ENCODE measurements at places on chromosomes 13 and 19. TPM values are rescaled to one million over a fixed set of nuclear protein-coding genes. Genes with fewer than 3 reads are reported as not detected.
A peak's percentile ranks its signal among the peaks of the same experiment; 100 is the strongest.

DNA sequence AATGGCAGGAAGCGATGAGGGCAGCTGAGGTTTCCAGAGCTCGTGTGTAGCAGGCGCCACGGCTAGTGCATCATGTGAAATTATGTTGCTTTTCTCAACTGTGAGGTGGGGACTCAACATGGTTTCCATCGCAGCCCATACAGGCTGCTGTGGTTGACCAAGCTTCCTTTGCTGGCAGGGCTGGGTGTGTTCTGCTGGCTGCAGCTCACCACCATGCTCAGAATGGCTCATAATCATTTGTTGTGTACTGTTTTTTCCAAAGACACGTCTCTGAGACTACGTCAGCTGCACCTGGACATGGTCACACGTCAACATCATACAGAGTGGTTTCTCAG, 16.1 kb upstream of the RASA3 start:
- H3K27ac ChIP-seq = no peak overlapping the region
- no peak overlapping the region for H3K4me3 ChIP-seq
- no peak for DNase-seq

DNA sequence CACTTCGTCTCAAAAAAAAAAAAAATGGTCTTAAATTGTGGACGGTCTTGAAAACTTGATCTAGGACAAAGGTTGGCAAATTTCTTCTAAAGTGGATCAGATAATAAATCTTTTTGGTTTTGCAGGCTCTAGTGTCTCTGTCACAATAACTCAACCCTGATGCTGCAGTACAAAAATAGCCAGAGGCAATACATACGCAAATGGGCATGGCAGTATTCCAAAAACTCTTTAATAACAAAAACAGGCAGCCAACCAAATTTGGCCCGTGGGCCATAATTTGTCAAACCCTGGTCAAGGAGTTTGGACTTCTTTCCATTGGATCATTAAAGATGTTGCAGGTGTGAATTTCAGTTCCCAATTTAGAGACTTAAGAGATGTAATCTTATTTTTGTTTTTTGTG, 93.5 kb upstream of the MRI1 start:
- peaks cover 74% of the 10 kb centered on the region for H3K27me3 ChIP-seq
- no peak overlapping the region for H3K27ac ChIP-seq
- H3K36me3 ChIP-seq = no peaks in the 10 kb centered on the region
- H3K4me3 ChIP-seq = no peak overlapping the region
- no peaks in the 10 kb centered on the region for H3K4me1 ChIP-seq

Gene CYP2S1
- 6.8 TPM for total RNA-seq

- no peaks in the 10 kb centered on the region for H3K4me1 ChIP-seq
- no peaks in the 10 kb centered on the region for H3K36me3 ChIP-seq
- H3K27ac ChIP-seq = no peak overlapping the region
- peak; percentile 24 for DNase-seq
- no peak overlapping the region for H3K4me3 ChIP-seq
Observed at GRCh38 chr19:1837625-1838105, 10.6 kb downstream of the REXO1 start.

Gene CCL25
- not detected for total RNA-seq

DNA sequence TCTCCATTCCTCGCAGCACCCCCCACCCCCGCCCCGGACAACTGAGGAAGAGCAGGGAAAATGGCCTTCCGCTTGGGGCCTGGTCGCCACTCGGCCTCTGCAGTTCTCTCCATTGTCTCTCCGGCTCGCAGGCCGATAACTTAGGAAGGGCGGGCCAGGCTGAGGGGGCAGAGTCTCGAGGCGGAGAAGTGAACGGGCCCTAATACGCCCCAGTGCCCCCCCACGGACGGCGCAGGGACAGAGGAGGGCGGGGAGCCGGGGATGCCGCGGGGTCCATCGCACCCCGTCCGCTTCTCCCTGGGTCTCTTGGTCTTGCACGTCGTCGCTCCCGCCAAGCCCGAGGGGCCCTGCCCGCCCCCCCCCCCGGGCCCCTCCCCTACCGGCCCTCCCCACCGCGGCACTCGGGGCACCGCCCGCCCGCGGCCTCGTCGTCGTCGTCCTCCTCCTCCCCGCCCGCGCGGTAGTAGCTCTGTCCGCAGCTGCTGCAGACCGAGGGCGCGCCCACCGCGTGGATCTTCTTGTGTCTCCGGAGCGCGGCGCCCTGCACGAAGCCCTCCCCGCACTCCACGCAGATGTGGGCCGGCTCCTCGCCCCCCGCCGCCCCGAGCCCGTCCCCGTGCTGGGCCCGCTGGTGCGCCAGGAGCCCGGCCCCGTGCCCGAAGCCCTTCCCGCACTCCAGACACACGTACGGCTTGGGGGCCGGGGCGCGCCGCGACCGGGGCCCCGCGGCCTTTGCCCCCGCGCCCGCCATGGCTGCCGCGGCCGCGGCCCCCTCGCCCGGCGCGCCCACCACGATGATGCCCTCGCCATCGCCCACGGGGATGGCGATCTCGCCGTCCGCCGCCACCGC, 33.2 kb downstream of the ZNF787 start:
- H3K27ac ChIP-seq = no peak overlapping the region
- no peak overlapping the region for H3K4me3 ChIP-seq
- no peaks in the 10 kb centered on the region for H3K36me3 ChIP-seq
- no peaks in the 10 kb centered on the region for H3K27me3 ChIP-seq
- peaks cover 29% of the 10 kb centered on the region for H3K4me1 ChIP-seq

Gene UHRF1
- 48.9 TPM for total RNA-seq

Gene CEACAM6
- 468 TPM for total RNA-seq

- H3K36me3 ChIP-seq = no peaks in the 10 kb centered on the region
- H3K4me1 ChIP-seq = peaks cover 10% of the 10 kb centered on the region
- peak overlapping the region; percentile 65 for H3K27ac ChIP-seq
- H3K27me3 ChIP-seq = no peaks in the 10 kb centered on the region
- DNase-seq = peak; percentile 62
Observed at GRCh38 chr19:47790398-47790814, 11.9 kb downstream of the SELENOW start.

Gene FAM124A
- not detected for total RNA-seq

Gene ZNF90
- 4.2 TPM for total RNA-seq

GRCh38 chr19:8526345-8527091, 12.6 kb upstream of the ZNF414 start:
- peak overlapping the region; percentile 66 for H3K4me3 ChIP-seq
- H3K36me3 ChIP-seq = no peaks in the 10 kb centered on the region
- peak overlapping the region; percentile 81 for H3K27ac ChIP-seq
- H3K27me3 ChIP-seq = no peaks in the 10 kb centered on the region

DNA sequence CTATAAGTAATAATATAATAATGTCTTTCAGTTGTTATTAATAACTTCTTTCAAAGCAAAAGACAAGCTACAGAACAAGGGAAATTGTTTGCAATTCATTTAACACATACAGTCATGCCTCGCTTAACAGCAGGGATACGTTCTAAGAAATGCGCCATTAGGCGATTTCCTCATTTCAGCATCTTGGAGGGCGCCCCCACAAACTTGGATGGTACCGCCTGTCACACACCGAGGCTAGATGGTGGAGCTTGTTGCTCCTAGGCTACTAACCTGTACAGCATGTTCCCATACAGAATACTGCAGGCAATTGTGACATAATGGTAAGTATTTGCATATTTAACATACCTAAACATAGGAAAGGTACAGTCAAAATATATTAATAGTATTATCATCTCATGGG, 8.2 kb upstream of the ANKRD10 start:
- no peaks in the 10 kb centered on the region for H3K4me1 ChIP-seq
- peaks cover 20% of the 10 kb centered on the region for H3K27me3 ChIP-seq
- no peak overlapping the region for H3K4me3 ChIP-seq
- no peak for DNase-seq

Gene CEACAM16
- total RNA-seq = not detected

Gene KCNRG
- not detected for total RNA-seq

- no peak overlapping the region for H3K4me3 ChIP-seq
- no peaks in the 10 kb centered on the region for H3K36me3 ChIP-seq
- H3K27ac ChIP-seq = no peak overlapping the region
- no peaks in the 10 kb centered on the region for H3K4me1 ChIP-seq
- no peak for DNase-seq
Observed at GRCh38 chr19:13717194-13717643, 47.1 kb upstream of the MRI1 start.

Gene SIGLEC6
- total RNA-seq = not detected

DNA sequence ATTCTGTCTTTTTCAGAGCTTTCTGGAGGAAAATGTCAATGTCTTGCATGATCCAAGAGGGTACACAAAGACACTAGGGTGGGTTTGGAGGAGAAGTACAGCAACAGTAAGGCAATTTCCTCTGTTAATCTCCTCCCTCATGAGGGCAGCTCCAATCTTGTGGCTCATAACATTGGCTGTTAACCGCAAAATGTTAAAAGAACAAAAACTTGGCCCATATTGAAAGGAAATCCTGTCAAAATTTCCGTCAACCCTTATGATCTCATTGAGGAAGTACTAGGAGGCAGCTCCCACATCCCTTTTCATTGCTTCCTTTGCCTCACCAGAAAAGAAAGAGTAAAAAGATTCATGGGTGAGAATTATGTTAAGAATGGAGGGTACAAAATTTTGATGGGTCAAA, 11.6 kb downstream of the OXGR1 start:
- no peak overlapping the region for H3K4me3 ChIP-seq
- no peaks in the 10 kb centered on the region for H3K36me3 ChIP-seq
- H3K27ac ChIP-seq = no peak overlapping the region

Gene ATP4B
- total RNA-seq = not detected

GRCh38 chr19:9939301-9939913, 3.1 kb upstream of the OLFM2 start:
- DNase-seq = no peak
- peaks cover 41% of the 10 kb centered on the region for H3K27me3 ChIP-seq
- H3K4me3 ChIP-seq = no peak overlapping the region
- no peaks in the 10 kb centered on the region for H3K4me1 ChIP-seq

- DNase-seq = no peak
- no peak overlapping the region for H3K27ac ChIP-seq
- H3K27me3 ChIP-seq = no peaks in the 10 kb centered on the region
- no peaks in the 10 kb centered on the region for H3K4me1 ChIP-seq
- no peak overlapping the region for H3K4me3 ChIP-seq
- H3K36me3 ChIP-seq = no peaks in the 10 kb centered on the region
Observed at GRCh38 chr13:73894995-73895571, 239.1 kb downstream of the KLF12 start.

Gene GDF15
- total RNA-seq = 17.2 TPM

Gene PSG3
- total RNA-seq = not detected

Gene STOML3
- total RNA-seq = not detected

Gene ANGPTL8
- total RNA-seq = not detected

DNA sequence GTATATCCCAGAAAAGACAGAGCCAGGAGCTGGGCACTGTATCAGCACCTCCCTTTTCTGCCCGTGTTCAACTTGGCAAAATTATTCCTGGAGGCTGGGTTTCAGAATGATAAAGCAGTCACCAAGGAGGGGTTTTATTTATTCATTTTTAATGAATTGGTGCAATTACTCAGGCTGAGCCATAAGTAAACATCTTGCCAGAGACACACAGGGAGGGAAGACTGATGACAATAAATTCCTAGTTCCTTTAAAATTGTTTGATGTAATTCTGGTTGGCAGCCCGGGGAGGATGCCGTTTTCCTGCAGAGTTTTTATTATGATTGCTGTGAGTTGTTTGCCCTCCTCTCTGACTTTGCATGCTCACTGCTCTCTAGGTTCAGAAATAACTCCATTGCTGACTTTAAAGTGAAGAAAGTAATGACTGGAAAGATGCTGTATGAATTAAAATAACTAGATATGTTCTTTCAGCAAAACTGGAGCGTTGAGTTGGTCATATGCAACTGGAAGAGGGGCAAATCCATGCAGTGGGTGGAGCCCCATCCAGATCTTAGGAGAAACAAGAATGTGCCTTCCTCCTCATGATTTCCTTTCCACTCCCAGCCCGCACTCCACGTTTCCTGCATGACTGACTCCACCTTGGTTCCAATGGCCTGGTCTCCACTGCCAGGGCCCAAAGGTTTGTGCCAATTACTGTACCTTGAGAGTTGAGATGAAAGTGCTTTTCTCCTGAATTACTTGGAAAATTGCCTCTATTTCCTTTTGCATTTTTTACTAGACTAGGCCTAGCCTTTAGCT, 182.1 kb downstream of the RFC3 start:
- no peaks in the 10 kb centered on the region for H3K36me3 ChIP-seq
- DNase-seq = no peak
- no peak overlapping the region for H3K27ac ChIP-seq

- no peaks in the 10 kb centered on the region for H3K4me1 ChIP-seq
- H3K4me3 ChIP-seq = no peak overlapping the region
- no peak overlapping the region for H3K27ac ChIP-seq
- no peak for DNase-seq
Observed at GRCh38 chr13:84672616-84673015, 790.3 kb upstream of the SLITRK1 start.

GRCh38 chr13:110343241-110343865, 36.3 kb downstream of the COL4A2 start:
- H3K4me3 ChIP-seq = no peak overlapping the region
- DNase-seq = peak; percentile 84
- peaks cover 57% of the 10 kb centered on the region for H3K4me1 ChIP-seq
- H3K27ac ChIP-seq = peak overlapping the region; percentile 55

DNA sequence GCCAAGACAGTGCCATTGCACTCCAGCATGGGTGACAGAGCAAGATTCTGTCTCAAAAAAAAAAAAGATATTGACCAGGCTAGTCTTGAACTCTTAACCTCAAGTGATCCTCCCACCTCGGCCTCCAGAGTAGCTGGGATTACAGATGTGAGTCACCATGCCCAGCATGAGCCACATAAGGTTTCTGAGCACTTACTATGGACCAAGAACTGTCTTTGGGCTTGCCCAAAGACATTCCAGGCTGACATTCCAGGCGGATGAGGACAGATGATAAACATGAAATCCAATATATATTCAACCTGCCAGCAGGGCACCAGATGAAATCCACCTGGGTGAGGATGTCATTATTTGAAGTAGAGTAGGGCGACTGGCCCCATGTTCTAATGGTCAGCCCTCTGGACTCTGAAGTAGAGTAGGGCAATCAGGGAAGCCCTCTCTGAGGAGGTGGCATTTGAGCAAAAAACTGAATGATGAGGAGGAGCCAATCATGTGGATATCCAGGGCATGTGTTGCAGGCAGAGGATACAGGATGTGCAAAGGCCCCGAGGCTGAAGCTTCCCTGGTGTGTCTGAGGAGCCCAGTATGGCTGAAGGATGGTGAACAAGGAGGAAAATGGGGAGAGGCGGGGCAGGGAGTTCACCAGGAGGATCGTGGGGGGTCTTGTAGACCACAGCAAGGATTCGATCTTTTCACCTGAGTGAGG, 4.0 kb downstream of the C19orf38 start:
- peak; percentile 86 for DNase-seq
- H3K27me3 ChIP-seq = no peaks in the 10 kb centered on the region
- no peak overlapping the region for H3K4me3 ChIP-seq
- H3K4me1 ChIP-seq = no peaks in the 10 kb centered on the region
- no peaks in the 10 kb centered on the region for H3K36me3 ChIP-seq

Gene MEF2B
- 1.8 TPM for total RNA-seq
